A549 treated with Mapracorat at 1 μM for 4 hours (cell line): ENCODE measurements at places on chromosomes 6 and 20. TPM values are rescaled to one million over a fixed set of nuclear protein-coding genes. Genes with fewer than 3 reads are reported as not detected.

Gene GGT7
- 6.6 to 8.5 TPM (median 7.1 TPM) in 5 replicates for total RNA-seq

Gene SYCP2L
- total RNA-seq = 1.7 to 2.9 TPM (median 2.5 TPM) in 5 replicates

Gene TMEM217
- total RNA-seq = 0.33 to 0.71 TPM (median 0.43 TPM) in 5 replicates

Gene DPM1
- total RNA-seq = 69.7 to 94.8 TPM (median 72.2 TPM) in 5 replicates

Gene TCP11
- total RNA-seq = not detected in 5 replicates

Gene LY6G6F
- not detected in 5 replicates for total RNA-seq

Gene ASIP
- not detected in 5 replicates for total RNA-seq

Gene LHFPL5
- 0.12 to 0.28 TPM in 2 of 5 replicates, not detected in the others for total RNA-seq

Gene CST9L
- not detected in 5 replicates for total RNA-seq

Gene HDGFL1
- total RNA-seq = not detected in 5 replicates

Gene ZNF341
- total RNA-seq = 2.6 to 4.4 TPM (median 3.2 TPM) in 5 replicates

Gene PKIB
- total RNA-seq = 0.51 to 1.0 TPM (median 0.54 TPM) in 5 replicates

Gene TBXT
- total RNA-seq = not detected in 5 replicates

Gene HUS1B
- 0.13 to 0.31 TPM (median 0.19 TPM) in 4 of 5 replicates, not detected in the other for total RNA-seq

Gene TGM2
- total RNA-seq = 343 to 504 TPM (median 454 TPM) in 5 replicates

Gene LINC00237
- not detected in 5 replicates for total RNA-seq

Gene MYLK4
- total RNA-seq = 0.10 to 0.21 TPM (median 0.14 TPM) in 5 replicates
